ENCODE measurements at places on chromosomes 16 and 17.

- DNase-seq, result no peak
Observed at GRCh38 chr16:152141-153128, at the start of gene HBZ. Gene HBZ, plus strand, starts transcription at chr16:152644. Its CDS starts 266 bp downstream, at chr16:152910.

- DNase-seq, result no peak
Observed at GRCh38 chr16:10668322-10669045, 26.2 kb downstream of the TEKT5 start.

GRCh38 chr17:41103896-41104295, 1.3 kb upstream of the KRTAP4-9 start:
- no peak for DNase-seq

GRCh38 chr17:33284022-33284421, 9.1 kb downstream of the ASIC2 start:
- DNase-seq, result no peak

DNA sequence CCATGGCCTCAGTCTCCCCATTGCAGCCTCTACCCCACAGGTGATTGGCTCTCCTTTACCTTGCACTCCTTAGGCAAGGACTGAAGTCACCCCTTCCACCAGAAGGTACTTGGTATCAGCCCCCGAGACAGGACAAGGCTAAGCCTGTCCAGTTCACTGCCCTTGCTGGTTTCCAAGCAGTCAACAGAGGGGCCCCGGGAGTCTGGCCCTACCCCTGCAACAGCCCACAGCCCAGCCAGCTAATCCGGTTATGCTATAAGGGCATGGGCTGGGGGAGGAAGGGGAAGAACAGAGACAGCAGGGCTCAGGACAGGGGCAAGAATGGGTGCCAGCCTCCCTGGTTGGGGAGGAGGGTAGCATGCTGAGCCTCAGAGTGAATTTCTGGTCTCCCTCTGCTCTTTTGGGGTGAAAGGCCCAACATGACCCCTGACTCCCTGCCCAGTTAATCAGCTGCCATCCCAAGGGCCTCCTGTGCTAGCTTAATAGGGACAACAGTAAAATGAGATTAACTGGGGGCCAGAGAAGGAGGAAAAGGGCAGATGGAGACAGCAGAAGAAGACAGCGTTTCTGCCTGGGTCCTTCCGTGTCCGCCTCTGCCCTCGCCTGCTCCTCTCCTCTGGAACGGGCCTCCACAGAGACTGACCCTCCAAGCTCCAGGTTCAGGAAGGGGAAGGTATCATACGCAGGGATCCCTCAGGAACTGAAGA, 10.7 kb downstream of the DLG4 start:
- no peak for DNase-seq

GRCh38 chr16:17994027-17994426, 342.5 kb downstream of the NPIPA8 start:
- no peak for DNase-seq

DNA sequence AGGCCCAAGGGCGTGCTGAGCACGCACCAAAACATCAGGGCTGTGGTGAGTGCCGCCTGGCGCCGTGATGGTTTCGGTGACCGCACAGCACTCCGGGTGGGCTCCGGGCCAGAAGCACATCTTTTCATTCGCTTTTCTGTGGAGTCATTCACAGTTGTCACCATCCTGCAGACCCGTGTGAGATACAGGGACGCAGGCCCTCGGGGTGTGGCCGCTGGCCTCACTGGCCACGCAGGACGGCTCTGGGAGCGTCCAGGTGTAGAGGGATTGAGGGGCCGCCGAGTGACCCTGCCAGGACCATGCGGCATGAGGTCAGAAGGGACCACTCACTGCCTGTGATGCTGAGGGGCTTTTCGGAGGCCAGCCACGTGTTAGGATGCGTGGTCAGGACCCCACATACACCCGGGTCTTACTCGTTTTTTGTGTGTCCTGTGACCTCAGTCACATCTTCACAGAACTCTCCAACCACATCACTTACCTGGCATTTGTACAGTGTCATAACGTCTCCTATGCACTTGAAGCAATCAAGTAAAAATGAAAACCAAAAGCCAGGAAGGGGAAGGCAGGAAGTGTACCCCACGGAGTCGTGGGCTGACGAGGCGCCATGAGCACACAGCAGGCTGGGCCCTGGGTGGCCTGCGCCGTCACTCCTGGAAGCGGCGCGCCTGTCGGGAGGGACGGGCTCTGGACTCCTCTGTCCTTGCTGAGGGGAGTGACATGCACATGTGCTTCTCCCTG, 7.8 kb downstream of the ACSF3 start:
- DNase-seq, result no peak

- DNase-seq, result no peak
Observed at GRCh38 chr16:70647441-70648359, 1.3 kb downstream of the IL34 start.

- DNase-seq, result no peak
Observed at GRCh38 chr16:28951410-28951943, 740 bp downstream of the NFATC2IP start.

DNA sequence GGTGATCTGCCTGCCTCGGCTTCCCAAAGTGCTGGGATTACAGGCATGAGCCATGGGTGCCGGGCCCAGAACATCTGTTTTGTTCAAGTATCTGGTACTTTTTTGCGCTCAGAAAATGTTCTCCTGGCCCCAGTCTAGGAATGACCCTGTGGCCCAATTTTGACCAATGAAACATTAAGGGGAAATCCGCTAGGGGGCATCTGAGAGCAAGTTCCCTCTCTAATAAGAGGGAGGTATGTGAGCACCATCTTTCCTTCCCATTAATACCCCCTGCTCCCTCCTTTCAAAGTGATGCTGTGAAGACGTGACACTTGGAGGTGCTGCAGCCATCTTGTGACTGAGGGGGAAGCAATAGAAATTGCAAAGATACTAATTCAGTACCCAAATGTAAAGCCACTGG, 16.5 kb upstream of the CLEC3A start:
- DNase-seq, result no peak

DNA sequence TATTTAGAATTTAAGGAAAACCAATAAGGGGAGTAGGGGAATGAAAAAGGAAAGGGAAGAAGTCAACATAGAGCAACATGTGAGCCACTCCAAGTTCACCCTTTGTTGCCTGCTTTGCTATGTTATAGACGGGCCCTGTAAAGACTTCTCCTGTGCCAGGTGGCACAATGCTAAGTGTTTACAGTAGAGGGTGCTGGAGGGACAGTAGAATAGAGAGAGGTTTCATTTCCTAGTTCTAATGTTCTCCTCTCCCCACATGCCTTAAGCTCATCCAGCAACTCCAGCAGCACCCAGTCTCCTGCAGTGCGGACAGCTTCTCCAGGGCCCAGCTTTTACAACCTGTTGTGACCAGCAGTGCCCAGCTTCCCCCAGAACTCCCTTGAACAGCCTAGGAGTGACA, 468.0 kb downstream of the HS3ST3B1 start:
- DNase-seq, result no peak

DNA sequence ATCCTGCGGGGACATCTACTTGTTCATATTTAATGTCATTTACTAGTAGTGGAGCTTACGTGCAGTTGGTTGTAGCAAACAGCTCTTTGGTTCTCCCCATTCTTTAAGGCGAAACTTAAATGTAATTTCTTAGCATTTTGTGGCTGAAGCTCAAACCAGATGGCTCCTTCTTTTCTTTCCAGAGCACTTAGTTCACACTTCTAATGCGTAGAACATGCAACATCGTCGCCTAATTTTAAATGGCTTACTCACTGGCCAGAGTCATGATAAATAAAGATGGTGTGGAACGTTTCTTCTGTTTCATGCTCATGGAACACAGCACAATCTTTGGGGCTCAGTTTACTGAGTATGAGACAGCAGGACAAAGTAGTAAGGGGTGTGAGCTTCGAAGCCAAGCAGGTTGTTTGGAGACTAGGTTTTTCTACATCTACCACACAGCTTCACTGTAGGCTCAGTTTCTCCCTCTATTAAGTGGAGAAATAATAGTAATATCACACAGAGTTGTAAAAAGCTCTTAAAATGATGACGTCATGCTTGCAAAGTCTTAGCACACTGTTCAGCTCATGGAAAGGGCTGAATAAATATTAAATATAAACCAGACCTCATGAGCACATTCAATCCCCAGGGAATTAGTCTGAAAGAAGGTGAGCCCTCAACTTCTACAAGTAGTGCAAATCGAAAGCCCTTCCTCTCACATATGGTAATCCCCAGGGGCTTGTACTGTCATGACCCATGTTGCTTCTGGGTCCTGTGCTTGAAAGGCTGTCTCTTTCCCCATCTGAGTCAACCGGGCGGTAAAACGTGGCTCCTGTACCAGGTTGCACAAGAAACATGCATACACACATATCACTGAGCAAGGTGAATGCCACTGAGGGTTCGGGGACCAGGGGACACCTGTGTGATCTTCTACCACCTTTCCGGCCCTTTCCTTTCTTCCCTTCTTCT, 384.3 kb downstream of the CDH13 start:
- no peak for DNase-seq

- no peak for DNase-seq
Observed at GRCh38 chr16:67770346-67770991, 35.9 kb downstream of the RANBP10 start.

- DNase-seq, result no peak
Observed at GRCh38 chr16:66617728-66618127, 13.2 kb downstream of the CMTM3 start.

GRCh38 chr16:85544016-85544415, 69.1 kb upstream of the GSE1 start:
- DNase-seq, result no peak

DNA sequence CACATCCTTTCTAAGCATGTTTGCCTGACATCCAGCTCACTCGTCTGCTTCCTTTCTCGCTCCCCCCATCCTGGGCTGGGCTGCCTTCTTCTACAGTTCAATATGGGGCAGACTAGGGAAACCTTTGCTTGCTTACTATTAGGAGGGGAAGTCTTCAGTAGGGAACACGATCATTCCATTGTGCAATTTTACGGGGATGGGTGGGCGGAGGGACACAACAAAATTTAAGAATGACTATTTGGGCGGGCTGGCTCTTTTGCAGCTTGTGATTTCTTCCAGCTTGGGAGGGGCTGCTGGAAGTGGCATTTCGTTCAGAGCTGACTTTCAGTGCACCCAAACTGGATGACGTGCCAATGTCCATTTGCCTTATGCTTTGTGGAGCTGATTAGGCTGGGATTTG, 25.4 kb downstream of the PCTP start:
- no peak for DNase-seq

DNA sequence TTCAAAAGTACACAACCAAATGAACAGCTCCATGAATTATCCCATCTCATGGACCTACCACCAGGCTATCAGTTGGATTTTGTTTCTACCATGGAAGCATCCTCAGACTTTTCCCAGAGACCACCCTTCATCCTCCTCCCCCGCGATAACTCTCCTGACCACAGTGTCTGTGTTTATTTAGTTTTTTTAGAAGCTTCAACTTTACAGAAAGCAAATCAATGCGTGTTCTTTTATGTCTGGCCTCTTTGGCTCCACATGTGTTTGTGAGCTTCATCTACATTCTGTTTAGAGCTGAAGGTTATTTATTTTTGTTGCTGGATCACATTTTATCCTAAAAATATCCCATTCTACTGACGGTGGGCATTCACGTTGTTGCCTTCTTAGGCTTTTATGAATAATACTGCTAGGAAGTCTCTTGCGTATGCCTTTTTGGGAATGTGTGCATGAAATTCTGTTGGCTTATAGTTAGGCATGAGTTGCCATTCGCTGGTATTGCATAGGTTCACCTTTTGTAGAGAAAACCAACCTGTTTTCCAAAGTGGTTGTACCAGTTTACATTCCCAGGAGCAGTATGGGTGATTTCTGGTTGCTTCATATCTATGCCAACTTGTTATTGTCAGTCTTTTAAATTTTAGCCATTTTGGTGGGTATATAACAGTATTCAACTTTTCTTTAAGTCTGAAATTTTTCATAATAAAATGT, 83.0 kb downstream of the CMIP start:
- no peak for DNase-seq

DNA sequence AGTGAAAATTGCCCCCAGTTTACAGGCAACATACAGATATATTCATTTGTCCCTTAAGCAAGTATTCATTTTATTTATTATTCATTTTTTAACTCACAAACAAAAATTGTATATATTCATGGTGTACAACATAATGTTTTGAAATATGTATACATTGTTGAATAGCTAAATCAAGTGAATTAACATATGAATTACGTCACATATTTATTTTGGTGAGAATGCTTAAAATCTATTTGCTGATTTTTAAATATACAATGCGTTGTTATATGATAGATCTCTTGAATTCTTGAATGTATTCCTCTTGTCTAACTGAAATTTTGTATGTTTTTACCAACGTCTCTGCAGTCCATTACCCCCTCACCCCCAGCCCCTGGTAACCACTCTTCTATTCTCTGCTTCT, 63.4 kb upstream of the CDH13 start:
- DNase-seq, result no peak

GRCh38 chr17:50665838-50666237, 31.2 kb downstream of the ABCC3 start:
- no peak for DNase-seq

DNA sequence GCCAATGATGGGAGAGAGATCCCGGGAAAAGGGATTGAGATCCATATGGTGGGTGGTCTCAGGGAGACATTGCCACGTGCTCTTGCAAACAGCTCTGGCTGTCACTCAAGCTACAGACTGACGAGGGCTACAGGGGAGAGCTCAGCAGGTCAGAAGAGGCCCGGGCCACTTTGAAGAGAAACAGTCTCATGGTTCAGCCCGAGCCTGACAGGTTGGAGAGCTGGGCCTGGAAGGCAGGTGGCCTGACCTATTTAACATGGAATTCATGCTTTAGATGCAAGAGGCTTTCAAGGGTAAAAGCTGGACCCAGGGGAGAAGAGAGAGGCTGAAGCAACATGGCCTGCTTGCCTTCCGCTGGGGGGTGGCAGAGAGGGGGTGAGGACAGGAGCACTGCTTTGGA, 81.0 kb upstream of the BRD7 start:
- DNase-seq, result peak; percentile 16

DNA sequence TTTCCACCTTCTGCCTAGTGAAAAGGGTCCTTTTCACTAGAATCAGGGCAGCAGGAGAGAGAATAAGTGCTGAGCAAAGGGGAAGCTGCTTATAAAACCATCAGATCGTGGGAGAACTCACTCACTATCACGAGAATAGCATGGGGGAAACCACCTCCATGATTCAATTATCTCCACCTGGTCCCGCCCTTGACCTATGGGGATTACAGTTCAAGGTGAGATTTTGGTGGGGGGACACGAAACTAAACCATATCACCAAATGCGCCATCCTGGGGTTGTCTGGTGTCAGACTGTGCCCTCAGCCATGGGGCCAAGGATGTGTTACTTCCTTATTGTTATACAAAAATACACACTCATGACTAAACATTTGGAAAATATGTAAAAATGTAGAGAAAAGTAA, 10.4 kb upstream of the KATNB1 start:
- no peak for DNase-seq
